Activated CD4-positive, alpha-beta T cell treated with anti-CD3 and anti-CD28 coated beads, Interleukin-2, amount 50 U/mL, for 48 hours (primary cell): ENCODE measurements at places on chromosomes 16 and 17.

DNA sequence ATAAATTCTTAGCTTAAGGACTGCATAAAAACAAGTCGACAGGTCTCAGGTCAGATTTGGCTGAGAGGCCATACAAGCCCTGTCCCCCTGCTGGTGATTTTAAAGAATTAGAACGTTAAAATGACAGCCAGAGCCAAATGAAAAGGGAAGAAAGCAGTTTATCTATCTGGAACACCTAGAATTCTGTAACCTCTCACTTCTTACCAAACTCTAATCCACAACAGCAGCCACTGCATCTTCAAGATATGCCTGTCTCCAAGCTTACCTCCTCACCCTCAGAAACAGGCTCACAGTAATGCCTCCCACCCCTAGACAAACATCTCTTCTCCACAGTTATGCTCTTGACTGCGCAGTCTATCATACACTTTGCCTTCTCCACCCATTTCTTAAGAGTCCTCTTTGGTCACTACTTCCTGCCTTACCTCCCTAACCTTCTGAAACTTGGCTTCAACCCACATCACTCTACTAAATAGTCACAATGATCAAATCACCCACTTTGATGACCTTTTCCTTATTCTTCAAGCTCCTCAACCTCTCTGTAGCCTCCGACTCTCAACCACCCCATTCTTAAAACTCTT lies 14.2 kb downstream of the ANKFY1 start:
- DNase-seq: no peak

DNA sequence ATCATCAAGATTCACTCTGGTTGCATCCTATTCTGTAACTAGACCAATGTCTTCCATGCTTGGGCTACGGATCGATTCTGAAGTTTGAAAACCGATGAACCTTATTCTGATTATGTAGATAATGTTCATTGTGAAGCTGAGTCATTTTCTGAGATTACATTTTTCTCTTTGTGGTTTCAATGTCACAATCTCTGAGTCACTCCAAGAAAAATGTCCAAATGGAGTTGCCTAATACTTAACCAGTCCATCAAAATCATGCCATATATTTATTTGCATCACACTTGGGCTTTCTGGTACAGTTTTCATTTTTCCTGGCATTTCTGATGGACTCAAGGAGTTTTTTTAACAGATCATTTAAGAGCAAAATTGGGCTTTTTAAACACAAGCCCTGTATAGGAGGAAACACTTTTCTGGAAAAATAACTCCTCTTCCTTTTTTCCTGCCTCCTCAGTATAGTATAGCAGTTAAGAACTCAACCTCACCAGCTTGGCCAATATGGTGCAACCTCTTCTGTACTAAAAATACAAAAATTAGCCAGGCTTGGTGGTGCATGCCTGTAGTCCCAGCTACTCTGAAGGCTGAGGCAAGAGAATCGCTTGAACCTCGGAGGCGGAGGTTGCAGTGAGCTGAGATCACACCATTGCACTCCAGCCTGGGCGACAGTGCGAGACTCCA lies 17.5 kb downstream of the CACNG3 start:
- no peak for DNase-seq

DNA sequence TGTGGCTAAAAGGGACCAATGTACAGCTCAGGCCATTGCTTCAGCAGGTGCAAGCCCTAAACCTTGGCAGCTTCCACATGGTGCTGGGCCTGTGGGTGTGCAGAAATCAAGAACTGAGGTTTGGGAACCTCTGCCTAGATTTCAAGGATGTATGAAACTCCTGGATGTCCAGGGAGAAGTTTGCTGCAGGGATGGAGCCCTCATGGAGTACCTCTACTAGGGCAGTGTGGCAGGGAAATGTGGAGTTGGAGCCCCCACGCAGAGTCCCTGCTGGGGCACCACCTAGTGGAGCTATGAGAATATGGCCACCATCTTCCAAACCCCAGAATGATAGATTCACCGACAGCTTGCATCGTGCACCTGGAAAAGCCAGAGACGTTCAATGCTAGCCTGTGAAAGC lies 13.0 kb downstream of the EFCAB5 start:
- no peak for DNase-seq

- DNase-seq: no peak
These were observed 35.4 kb downstream of the SYCE1L start for GRCh38 chr16:77234611-77235010.

GRCh38 chr17:35740216-35740615 lies 8.8 kb downstream of the RASL10B start:
- no peak for DNase-seq

- no peak for DNase-seq
These were observed 231.0 kb downstream of the C16orf95 start for GRCh38 chr16:87086156-87086555.

GRCh38 chr17:50211249-50212120 lies 10.1 kb upstream of the COL1A1 start:
- no peak for DNase-seq

- no peak for DNase-seq
These were observed 6.9 kb downstream of the DOK4 start for GRCh38 chr16:57479205-57479975.

GRCh38 chr16:17277981-17278381 lies 192.8 kb downstream of the XYLT1 start:
- DNase-seq: no peak

DNA sequence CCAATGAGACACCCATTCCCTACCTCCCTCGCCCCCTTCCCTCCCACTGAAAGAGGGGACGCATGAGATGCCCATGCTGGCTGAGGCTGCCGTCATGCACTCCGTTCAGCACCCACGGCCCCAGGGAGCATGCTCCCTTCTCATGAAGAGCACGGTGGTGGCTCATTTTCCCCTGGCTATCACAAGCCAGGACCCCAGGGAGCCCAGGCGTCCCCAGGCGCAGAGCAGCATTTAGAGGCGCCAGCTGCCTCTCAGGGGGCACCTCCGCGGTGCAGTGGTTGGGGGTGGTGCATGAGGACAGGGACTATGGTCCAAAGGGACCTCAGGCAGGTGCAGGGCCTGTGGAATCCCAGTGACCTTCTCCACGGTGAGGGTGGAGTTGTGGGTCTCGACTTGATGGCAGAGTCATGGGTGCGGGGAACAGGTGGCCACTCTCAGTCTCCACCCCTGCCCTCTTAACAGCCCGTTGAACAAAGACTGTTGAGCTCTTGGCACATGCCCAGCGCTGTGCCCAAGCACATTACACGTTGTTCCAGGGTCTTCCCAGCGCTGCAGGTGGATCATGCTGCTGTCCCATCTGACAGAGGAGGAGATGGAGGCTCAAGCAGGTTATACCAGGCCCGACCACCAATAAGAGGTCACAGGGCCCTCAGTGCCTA lies 13.6 kb downstream of the KIF19 start:
- DNase-seq: no peak
